ENCODE measurements at places on chromosomes 5 and 9.

- no peak for DNase-seq
Observed at GRCh38 chr5:17394086-17394485, 103.9 kb upstream of the TAF11L2 start.

DNA sequence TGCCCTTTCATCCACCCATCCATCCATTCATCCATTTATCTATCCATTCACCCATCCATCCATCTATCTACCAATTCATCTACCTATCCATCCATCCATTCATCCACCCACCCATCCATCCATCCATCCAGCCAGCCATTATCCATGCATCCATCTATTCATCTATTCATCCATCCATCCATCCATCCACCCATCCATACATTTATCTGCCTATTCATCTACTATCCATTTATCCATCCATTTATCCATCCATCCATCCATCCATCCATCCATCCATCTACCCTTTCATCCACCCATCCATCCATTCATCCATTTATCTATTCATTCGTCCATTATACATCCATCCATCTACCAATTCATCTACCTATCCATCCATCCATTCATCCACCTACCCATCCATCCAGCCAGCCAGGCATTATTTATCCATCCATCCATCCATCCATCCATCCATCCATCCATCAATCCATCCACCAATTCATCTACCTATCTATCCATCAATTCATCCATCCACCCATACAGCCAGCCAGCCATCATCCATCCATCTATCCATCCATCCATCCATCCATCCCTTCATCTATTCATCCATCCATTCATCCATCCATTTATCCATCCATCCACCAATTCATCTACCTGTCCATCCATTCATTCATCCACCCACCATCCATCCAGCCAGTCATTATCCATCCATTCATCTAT, 10.2 kb downstream of the COL27A1 start:
- DNase-seq: no peak

DNA sequence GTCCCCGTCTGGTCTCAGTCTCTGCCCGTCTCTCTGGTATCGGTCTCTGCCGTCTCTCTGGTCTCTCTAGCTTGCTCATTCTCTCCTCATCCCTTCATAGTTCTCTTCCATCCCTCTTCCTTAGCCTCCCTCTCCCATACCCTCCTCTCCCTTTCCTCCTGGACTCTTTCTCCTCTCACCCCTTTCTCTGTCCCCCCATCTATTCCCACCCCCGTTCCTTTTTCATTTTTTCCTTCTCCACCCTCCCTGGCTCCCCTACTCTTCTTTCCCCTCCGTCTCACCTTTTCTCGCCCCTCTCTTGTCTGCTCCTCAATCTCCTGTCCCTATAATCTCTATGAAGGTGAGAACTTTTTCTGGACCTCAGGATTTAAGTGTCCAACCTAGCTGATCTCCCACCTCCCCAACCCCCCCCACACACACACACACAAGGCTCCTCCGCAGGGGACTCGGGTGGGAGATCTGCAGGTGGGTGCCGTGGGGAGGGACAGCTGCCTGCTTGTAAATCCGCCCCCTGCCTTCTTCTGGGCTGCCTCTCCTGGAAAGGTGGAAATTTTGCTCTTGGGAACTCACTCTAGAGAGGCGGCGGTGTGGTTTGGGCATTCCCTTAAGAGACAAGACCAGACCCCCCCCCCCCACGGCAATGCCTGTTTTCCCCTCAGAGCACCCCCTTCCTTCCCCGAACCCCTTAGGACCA, 953 bp downstream of the UBE2QL1 start:
- DNase-seq: no peak

GRCh38 chr9:97511655-97512427, 10.4 kb downstream of the TMOD1 start:
- DNase-seq: no peak

- DNase-seq: no peak
Observed at GRCh38 chr9:109064963-109065702, 51.8 kb upstream of the CTNNAL1 start.

DNA sequence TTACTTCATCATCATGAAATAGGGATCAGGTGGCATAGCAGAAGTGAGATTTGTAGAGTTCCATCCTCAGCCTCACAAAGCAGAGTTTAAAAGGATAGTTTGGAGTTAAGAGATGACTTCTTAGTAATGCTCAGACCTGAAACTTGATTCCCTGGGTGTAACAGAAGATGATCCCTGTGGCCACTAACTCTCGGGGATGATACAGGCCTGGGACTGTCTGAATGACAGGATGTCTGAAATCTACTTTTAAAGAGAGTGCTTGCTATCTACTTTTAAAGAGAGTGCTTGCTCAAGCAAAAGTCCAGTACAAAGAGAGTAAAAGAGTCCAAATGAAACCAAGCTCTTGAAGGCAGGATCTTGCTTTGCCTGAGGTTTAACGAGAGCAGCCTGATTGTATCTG, 14.6 kb downstream of the ADAMTS16 start:
- DNase-seq: no peak

DNA sequence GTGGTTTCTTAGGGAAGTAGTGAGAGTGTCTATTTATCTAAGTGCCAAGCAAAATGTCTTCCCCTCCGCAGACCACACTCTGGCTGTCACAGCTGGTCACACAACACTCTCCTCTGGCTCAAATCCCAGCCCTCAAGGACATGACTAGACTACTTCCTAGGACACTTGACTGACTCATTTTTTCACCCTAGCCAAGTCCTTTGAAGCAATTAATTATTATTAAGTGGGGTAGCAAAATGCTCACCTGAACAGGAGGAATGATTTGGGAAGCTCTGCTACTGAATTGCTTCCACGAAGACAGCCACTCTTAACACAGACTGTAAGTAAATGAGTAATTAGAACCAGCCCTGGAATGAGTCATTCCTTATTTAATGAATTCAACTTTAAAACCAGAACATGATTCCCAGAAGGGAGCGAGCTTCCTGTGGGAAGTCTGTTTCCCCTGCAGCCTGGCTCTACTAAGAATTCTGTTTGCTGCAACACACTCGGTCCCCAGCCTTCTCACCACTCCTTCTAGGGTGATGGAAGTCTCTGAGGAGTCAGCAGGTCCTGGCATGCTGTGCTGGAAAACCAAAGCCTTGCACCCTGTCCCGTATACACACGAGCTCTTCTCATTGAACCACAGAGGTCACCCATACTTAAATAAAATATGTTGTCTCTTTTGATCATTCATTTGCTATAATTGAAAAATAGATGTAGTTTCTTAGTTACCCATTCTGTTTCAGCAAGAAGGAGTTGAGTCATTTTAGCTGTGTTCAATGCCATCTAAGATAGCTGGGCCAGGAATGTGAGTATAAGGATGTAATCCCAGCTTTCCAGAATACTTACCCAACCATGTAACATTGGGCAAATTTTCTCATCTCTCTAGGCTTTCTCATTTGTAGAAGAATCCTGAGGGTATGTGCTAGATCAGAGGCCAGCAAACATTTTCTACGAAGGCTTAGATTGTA, 218.6 kb upstream of the RASEF start:
- no peak for DNase-seq

- no peak for DNase-seq
Observed at GRCh38 chr5:79699763-79700400, 10.2 kb downstream of the CMYA5 start.

DNA sequence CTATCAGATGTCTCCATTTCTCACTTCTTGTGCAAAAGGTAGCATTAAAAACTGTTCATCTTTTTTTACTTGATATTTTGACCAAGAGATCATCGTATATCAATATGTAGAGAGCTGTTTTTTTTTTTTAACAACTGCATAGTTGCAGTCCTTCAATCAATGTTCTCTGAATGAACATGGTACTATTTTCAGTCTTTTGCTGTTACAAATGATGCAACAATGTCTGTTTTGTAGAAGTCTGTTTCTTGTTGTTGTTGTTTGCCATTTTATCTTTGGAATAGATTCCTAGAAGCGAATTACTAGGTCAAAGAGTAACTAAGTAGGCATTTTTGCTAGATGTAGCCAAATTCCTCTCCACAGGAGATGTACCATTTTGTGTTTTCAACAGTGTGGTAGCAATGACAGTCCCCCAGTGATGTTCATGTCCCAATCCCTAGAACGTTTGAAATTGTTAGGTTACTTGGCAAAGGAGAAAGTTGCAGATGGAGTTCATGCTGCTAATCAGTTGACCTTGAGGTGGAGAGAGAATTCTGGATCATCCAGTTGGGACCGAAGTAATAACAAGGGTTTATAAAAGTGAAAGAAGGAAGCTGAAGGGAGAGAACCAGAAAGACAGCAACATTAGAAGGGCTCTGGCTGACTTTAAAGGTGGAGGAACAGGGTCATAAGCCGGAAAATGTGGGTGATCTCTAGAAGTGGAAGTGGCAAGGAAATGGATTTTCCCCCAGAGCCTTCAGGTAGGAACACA, 6.3 kb downstream of the MTREX start:
- no peak for DNase-seq

DNA sequence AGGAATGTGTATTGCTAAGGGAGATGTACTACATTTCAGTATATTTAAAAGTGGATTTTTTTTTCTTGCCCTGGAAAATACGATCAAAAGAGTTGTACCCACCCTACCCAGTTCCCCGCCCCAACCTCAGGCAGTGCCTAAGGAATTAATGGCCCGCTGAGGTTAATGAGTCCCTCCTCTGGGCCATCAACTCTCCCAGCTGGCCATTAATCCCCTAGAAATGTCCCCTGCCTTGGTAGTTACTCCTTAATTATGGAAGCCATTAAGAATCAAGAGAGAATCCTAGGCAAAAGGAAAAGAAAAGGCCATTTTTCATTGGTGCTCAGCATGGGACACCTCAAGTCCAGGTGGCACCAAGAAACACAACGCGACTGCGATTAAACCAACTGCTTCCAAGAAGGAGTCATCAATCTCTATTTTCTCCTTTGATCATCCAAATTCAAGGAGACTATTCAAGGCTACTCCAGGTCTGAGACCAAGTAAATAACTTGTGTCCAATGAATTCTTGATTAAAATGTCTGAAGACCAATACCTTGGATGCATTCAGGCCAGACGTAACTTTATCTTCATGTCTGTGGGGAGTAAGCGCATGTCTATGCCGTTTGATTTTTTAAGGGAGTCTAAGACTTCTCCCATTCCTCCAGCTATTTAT, 1962.2 kb upstream of the WWC1 start:
- no peak for DNase-seq

- DNase-seq: peak; percentile 8
Observed at GRCh38 chr9:20462410-20462809, 159.9 kb downstream of the MLLT3 start.
